ENCODE measurements at places on chromosomes 16 and 17. TPM values are rescaled to one million over a fixed set of nuclear protein-coding genes. Genes with fewer than 3 reads are reported as not detected.
A peak's percentile ranks its signal among the peaks of the same experiment; 100 is the strongest.

TBX2 gene
- under 0.01 TPM for total RNA-seq

DNA sequence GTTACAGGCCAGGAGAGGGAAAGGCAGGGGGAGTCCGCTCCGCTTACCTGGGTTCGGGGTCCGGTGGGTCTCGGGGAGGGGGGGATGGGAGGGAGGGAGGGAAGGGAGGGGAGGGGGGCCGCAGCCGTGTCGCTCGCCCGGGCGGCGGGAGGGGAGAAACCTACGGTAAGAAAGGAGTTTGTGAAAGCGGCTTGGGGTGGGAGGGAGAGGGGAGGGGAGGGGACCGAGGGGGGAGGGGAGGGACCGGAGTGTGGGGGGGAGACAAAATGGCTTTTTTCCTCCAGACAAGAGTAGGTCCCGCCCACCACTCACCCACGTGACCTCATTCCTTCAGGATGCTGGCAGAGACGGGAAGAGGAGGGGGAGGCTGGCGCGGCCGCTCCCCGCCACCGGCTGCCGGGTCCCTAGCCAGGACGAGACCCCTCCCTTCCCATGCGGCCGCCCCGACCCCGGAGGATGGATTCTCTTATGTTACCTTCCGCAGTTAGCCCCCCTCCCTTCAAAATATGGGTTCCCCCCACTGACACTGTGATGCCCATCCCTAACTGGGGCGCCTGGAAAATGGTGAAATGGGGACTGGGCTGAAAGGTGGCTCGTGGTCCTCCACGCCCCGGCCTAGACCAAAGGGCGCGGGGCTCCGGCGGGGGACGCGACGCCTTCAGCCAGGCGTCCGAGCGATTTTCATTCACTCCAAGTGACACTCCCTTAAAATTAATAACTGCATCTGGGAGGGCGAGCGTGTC lies at the start of gene PCGF2:
Gene PCGF2, minus strand, starts transcription at position 188 of the 743 bp plus-strand sequence. CDS start 7,934 bp downstream, outside the sequence.
- DNase-seq = peak; percentile 59

GRCh38 chr16:87846705-87847466 lies 22.4 kb downstream of the SLC7A5 start:
- no peak for DNase-seq

TP53TG3C gene
- total RNA-seq = not detected

TBC1D3E gene
- total RNA-seq = not detected

GRCh38 chr16:67537636-67538591 lies 9.3 kb downstream of the RIPOR1 start:
- DNase-seq = peak; percentile 78

GRCh38 chr16:89915303-89916232 lies 3.1 kb upstream of the MC1R start:
- DNase-seq = no peak

- no peak for DNase-seq
Observed at GRCh38 chr16:51458356-51459140, 307.5 kb upstream of the SALL1 start.

DNA sequence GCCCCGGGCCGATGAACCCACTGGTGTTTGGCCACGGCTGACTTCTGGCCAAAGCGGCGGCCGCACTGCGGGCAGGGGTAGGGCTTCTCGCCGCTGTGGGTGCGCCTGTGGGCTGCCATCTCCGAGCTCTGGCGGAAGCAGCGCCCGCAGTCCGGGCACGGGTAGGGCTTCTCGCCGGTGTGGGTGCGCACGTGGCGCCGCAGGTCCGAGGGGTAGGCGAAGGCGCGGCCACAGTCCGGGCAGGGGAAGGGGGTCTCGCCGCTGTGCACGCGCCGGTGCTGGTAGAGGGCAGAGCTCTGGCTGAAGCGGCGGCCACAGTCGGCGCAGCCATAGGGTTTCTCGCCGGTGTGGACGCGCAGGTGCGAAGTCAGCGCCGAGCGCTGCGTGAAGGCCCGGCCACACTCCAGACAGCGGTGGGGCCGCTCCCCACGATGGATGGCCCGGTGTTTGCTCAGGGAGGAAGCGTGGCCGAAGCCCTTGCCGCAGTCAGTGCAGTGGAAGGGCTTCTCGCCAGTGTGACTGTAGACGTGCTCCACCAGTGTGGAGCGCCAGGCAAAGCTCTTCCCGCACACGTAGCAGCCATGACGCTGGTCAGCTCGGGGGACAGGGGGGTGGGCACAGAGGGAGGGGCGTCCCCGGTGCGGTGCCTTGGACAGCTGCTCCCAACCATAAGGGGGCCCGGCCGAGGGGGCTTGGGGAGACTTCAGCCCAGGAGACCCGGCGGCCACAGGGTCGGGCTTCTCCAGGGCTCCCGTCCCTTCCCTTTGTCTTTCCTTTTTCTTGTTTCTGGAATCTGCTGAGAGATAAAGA lies 2.7 kb downstream of the ZNF764 start:
- no peak for DNase-seq

DNA sequence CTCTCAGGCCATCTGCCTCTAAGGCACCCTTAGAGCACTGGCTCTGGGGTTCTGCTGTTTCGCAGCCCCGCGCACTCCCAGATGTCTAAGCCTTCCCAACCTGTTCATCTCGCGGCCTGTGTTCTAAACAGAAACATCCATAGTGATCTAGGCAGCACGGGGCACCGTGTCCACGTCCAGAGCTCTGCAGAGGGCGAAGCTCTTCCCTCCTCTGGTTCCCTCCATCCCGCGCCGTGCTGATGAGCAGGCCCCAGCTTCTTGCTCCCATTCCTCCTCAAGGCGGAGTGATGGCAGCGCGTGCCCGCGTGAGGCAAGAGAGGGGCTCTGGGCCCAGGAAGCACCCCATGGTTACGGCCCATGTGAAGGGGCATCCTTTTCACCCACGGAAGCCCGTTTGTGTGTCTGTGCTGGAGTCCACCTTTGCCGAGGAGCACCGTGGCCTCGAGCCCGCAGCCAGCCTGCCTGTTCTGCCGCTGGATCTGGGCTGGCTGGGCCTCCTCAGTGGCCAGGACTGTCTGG lies 3.6 kb downstream of the SPIRE2 start:
- DNase-seq = no peak

HP gene
- 0.20 TPM for total RNA-seq

CACNG5 gene
- not detected for total RNA-seq

DNA sequence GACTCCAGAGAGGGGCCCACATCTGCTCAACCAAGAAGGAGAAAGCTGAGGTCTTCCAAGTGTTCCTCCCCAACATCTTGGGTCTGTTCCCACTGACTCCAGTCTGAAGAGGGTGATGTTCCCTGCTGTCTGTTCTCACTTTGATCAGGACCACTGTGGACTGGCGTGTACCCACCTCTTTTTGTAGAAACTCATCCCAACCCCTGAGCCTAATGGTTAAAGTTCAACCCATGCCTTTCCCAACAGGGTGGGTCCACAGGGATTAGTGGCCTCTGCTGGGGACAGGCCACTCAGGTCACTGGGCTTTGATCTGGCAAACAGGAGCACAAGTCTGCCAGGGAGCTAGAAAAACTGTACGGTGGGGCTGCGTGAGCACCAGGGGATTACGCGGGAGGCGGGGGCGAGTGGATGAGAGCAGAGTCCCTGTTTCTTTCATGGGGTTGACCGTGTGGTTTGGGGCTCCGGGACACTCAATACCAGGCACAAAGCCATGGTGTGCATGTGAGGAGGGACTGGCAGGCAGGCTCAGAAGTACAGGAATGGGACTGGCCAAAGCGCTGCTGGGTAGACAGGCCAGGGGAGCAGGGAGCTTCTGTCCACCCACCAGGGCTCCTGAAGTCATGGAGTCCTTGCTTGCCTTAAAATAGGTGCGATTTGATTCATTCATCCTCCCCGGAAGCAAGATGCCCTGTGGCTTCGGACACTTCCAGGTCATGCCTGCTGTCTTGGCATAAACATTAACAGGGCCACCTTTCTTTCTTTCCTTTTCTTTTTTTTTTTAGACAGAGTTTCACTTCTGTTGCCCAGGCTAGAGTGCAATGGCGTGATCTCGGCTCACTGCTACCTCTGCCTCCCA lies at the start of gene CA5A:
Gene CA5A, minus strand, starts transcription at position 155 of the 856 bp plus-strand sequence. Its CDS starts 79 bp downstream, at position 76.
- DNase-seq = no peak

CNTROB gene
- 11.9 TPM for total RNA-seq

LDHD gene
- total RNA-seq = 0.60 TPM

PIRT gene
- total RNA-seq = not detected

DNA sequence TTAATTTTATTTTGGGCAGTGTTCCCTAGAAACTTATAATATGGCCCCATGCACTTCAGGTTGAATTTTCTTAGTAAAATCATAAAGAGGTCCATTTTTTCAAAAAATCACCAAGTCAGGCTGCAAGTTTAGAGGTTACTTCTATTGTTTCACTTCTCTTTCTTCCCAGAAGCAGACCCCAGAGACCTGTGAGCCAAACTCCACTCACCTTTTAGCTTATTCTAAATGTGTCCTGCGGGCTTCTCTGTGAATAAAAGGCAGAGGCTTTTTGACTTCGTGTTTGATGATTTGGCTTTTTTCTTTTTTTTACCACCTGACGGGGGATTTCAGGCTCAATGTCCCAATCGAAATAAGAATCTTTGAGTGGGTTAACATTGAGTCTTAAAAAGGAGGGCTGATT lies 7.4 kb downstream of the PRKCB start:
- DNase-seq = no peak

- no peak for DNase-seq
Observed at GRCh38 chr17:59374612-59375011, 43.2 kb downstream of the YPEL2 start.

DNA sequence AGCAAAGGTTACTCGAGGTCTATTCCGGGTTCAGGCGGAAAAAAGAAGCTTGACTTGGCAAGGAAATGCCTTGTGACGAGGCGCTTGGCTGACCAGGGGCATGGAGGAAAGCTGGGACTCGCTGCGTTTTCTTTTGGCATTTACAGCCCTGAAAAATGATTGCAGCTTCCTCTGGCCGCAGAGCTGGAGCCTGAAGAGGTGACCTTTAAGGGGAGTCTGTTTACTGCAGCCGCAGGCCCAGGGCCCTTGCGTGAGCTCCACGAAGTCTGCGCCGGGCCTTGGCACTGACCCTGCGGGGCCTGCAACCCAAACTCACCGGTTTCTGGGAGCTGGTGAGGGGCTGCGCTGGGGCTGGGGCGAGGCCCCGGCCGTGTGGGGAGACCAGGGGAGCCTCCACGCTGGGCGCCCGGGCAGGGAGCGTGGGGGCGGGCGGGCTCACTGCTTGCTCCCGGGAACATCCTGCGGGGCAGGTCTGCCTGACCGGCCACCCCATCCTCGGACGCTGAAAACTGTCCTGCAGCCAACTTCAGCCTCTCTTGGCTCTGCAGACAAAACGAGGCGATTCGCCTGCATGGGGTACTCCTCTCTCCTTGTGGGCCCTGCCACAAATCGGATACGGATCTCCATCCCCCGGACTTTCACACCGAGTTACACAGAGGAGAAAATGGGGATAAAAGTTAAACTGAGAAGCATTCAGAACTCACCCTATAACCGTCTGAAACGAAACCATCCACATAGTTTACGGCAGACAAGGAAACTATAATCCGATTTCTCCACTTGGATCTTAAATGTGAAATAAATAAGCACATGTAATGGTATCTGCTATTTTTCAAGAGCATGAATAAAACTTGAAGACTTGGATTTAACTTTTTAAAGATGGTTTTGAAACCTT lies 206.3 kb upstream of the FOXF1 start:
- DNase-seq = peak; percentile 66

DNA sequence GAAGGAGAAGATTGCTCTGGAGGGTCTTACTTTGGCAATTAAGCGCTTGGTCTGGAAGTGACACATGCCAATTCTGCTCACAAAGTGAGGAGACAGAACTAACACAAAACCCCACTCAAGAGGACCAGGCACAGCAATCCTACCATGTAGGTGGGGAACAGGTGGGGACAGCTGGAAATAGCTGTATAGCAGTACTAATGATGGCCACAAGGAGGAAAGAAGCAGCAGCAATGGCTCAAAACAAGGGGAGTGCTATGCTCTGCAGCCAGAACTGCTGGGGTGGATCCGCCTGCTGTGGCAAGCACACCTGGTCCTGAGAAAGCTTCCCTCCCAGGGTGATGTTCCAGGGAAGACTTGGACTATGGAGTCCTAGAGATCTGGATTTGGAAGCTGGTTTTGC lies 17.0 kb upstream of the TMEM132E start:
- DNase-seq = no peak

- DNase-seq = no peak
Observed at GRCh38 chr16:19085679-19086200, 18.3 kb downstream of the COQ7 start.

GRCh38 chr16:72857834-72858664 lies 189.9 kb downstream of the ZFHX3 start:
- no peak for DNase-seq

CCL22 gene
- not detected for total RNA-seq

BMERB1 gene
- 15.5 TPM for total RNA-seq

ABCC3 gene
- 0.40 TPM for total RNA-seq

ZDHHC7 gene
- total RNA-seq = 32.9 TPM

MSRB1 gene
- total RNA-seq = 11.9 TPM

DNA sequence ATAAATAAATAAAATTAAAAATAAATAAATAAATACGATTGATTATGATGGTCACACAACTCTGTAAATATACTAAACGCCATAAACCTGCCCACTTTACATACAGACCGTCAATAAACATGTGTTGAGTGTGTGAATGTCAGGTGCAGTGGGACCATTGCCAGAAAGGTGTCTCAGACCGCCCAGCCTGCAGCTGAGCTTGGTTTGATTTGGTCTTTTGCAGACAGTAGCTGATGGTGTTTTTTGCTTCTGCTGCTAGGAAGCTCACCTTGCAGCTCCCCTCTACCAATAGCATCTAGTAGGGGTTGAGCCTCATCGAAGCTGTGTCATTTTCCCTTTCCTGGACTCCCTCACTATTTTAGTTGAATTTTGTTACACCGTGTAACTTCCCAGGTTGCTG lies 23.5 kb downstream of the UBALD1 start:
- no peak for DNase-seq

ZNF688 gene
- total RNA-seq = 5.0 TPM

TXNL4B gene
- 7.5 TPM for total RNA-seq

DNA sequence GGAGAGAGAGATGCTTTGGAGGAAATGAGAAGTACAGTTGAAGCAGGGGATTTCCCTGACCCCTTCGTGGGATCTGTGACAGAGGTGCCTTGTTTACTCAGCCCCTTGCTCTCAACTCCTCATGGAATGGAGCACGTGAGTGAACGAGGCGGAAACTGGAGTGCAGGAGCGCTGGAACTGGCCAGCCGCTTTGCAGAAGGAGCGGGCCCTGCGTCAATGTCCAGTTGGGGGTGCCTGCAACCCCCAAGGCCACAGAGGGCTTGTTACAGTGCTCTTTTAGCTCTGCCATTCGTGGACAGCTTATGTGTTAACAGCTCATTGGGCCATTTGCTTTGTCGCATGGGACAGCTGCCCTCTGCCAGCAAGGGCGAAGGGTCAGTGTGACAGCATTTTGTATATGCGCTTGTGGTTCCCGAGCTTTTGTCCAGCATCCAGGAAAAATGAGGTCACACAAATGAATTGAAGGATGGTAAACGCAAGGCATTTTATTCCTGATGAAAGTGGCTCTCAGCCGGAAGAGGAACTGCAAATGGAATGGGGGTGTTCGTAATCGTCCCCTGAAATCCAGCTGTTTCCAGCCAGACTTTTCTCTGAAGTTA lies 1395.1 kb downstream of the CDH8 start:
- no peak for DNase-seq

PRAC1 gene
- not detected for total RNA-seq

PNMT gene
- total RNA-seq = 2.8 TPM

BCL6B gene
- 54.5 TPM for total RNA-seq

GRCh38 chr17:9072696-9073339 lies 51.5 kb downstream of the NTN1 start:
- DNase-seq = peak; percentile 20
